ENCODE measurements at places on chromosomes 16 and 17.

- DNase-seq: peak; percentile 91
Measured at GRCh38 chr17:28347261-28347891, 10.0 kb downstream of the POLDIP2 start.

DNA sequence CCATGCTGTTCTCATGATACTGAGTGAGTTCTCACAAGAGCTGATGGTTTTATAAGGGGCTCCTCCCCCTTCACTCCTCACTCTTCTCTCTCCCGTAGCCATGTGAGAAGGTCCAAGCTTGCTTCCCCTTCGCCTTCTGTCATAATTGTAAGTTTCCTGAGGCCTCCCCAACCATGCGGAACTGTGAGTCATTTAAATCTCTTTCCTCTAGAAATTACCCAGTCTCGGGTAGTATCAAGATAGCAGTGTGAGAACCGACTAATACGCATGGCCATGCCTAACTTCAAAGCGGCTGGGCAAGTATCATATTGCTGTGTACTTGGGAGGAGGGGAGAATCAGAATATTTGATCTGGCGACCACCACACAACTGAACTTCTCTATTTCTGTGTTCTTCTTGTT is 88.3 kb downstream of the PRKCB start:
- no peak for DNase-seq

GRCh38 chr17:218432-219110 is 37.1 kb upstream of the DOC2B start:
- DNase-seq: no peak

GRCh38 chr16:27402964-27403600 is 1.1 kb downstream of the IL21R start:
- peak; percentile 17 for DNase-seq

DNA sequence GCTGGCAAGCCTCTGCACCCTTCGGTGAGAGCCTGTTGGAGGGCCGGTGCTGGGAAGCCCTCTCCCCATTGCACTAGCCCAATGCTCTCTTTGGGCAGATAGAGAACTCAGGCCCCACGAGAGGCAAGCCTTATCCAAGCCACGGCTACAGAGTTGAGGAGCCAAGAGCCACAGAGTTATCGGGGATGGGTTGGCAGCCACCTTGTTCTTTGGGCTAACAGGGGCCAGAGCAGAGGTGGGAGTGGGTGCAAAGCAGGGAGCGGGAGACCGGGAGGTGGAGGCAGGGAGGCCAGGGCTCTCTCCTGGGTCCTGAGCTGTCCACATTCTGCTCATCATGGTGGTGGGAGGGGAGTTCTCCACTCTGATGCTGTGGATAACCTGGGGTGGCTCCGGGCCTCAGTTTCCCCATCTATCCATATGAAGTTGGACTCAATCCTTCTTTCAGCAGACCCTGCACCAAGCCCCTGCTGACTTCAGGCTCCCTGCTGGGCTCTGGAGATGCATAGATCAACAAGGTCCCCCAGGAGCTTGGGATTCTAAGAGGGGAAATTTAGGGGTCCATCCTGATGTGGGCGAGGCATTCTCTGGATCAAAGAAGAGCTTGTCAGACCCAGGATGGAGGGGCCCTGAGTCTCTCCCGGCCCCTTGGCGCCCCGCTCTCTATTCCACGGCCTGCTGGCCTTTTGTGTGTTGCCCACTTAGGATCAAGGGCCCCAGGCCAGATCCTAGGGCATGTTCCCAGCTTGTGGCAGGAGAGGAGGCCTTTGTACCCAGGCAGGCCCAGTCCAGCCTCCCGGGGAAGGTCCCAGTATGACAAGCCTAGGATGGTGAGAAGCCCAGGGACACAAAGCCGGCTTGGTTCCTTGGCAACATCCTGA is 557 bp upstream of the CX3CL1 start:
- DNase-seq: no peak

- DNase-seq: no peak
Measured at GRCh38 chr17:46009681-46010596, 10.9 kb downstream of the STH start.

GRCh38 chr16:15857724-15858560 is 1.1 kb upstream of the MYH11 start:
- peak; percentile 62 for DNase-seq

GRCh38 chr17:27296428-27296979 is 2.6 kb downstream of the WSB1 start:
- DNase-seq: peak; percentile 73
